ENCODE measurements at places on chromosomes 5 and 9.

GRCh38 chr5:88834131-88834462, 48.9 kb downstream of the MEF2C start:
- peak; percentile 24 for ATAC-seq

DNA sequence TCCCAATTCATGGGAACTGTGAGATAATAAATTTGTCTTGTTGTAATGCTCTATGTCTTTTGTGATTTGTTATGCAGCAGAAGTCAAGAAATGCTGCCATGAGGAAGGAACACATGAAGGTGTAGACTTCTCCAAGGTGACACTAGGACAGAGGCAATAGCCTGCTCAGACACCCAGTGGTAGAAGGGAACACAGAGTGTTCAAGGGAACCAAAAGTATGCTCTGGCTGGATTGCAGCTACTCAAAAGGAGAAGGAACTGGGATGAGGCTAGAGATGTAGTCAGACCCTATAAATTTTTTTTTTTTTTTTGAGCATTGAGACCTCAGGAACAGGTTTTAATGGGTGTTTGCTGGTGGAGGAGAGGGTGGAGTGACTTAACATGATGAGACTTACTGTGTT, 232.5 kb downstream of the PARP8 start:
- no peak for ATAC-seq

DNA sequence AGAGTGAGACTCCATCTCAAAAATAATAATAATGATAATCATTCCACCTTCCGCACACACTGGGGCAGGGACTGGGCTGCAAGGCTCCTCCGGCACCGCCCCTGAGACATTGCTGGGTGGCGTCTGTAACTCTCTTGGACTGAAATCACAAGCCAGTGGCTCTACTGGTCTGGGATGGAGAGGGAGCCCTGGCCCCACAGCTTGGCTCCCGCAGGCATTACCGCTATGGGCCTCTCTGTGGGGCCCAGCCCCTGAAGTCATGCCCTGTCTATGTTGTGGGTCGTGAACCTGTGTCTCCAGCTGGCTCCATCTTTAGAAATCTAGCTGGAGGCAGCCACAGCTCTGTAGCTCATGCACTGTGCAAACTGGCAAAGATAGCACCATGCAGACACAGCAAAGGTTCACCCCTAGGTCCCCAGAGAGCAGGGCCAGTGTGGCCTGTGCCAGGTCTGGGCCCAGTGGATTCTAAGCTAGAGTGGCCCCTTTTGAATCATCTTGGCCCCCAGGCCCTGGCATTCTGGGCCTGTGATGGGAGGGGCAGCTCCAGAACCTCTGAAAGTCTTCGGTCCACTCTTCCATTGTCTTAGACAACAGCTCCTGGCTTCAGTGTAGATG, 36.1 kb upstream of the COL5A1 start:
- peak; percentile 31 for ATAC-seq

DNA sequence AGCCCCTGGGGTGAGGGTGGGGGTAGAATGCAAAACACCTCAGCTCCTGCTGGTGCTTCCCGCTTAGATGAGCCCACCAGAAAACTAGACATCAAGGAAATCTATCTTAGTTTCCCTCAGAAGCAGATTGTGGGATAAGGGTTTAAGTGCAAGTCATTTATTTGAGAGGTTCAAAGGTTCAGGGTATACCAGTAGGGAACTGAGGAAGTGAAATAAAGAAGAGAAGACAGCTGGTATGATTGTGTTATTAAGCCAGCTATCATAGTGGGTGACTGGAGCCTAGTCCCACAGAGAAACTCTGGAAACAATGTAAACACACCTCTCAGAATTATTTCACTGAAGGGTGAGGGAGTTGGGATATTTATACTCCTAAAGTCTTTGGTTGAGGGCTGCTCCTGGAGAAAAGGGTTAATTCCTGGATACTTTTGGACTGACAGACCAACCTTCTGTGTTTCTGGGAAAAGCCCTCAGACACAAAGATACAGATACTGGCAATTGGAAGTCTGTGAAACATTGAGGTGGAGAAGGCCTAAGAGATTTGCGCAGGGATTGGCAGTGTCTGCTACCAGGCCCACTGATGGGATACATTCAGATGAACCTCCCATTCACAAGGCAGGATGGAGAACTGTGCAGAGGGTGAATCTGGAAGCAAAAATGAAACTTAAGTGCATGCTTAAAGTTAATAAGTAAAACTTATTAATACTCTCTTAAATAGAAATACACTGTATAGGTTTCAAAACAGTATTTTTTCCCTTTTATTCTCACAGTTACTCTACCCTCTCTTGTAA, 6.4 kb upstream of the DCTN4 start:
- no peak for ATAC-seq

- ATAC-seq, result no peak
These were observed 94.3 kb upstream of the CPEB4 start for GRCh38 chr5:173793648-173794548.

GRCh38 chr5:124301850-124302249, 444.6 kb downstream of the ZNF608 start:
- ATAC-seq, result no peak

GRCh38 chr9:91802391-91802790, 147.6 kb downstream of the ROR2 start:
- no peak for ATAC-seq

DNA sequence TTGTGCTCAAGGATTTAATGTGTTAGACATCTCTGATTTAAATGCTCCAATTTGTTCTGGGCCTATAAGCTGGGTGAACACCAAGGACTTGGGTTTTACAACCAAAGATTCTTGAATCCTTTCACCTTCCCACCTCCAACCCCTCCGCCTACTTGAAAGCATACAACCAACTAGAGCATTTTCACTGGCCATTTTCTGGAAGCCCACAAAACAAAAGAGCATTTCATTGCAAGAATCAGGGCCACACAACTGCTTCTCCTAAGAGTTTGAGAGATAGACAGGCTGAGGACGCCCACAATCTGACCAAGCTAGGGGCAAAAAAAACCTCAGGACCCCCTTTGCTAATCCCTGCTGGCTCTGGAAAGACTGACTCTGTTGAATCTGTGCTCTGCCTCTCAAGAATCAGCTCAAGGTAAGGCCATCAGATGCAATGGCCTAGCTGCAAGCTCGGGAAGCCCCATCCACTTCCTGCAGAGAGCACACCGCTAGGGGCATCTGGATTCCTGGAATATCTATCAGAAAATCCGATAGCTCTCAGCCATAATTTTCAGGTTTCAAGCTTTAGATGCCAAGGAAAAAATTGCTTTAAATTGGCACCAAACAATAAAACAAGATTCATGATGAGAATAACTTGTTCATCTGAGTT, 57.7 kb downstream of the RETREG1 start:
- no peak for ATAC-seq

DNA sequence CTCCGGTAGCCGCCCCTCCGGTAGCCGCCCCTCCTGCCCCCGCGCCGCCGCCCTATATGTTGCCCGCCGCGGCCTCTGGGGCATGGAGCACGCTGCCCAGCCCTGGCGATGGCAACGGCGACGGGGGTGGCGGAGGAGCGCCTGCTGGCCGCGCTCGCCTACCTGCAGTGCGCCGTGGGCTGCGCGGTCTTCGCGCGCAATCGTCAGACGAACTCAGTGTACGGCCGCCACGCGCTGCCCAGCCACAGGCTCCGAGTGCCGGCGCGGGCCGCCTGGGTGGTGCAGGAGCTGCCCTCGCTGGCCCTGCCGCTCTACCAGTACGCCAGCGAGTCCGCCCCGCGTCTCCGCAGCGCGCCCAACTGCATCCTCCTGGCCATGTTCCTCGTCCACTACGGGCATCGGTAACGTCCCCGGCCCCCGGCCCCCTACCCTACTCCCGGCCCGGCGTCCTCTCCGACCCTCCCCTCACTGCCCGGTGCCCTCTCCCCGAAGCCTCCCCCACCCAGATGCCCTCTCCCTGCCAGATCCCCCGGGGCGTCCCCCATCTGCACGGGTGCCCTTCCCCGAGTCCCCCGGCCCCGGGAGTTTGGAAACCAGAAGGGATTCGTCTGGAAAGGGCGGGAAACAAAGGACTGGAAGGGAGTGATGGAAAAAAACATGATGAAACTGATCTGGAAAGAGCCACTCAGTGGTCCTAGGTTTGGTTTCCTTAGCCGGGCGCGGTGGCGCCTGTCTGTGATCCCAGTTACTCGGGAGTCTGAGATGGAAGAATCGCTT, 417 bp downstream of the SRD5A1 start:
- ATAC-seq, result peak; percentile 75

GRCh38 chr5:179906795-179907555, 722 bp downstream of the TBC1D9B start:
- peak; percentile 58 for ATAC-seq

DNA sequence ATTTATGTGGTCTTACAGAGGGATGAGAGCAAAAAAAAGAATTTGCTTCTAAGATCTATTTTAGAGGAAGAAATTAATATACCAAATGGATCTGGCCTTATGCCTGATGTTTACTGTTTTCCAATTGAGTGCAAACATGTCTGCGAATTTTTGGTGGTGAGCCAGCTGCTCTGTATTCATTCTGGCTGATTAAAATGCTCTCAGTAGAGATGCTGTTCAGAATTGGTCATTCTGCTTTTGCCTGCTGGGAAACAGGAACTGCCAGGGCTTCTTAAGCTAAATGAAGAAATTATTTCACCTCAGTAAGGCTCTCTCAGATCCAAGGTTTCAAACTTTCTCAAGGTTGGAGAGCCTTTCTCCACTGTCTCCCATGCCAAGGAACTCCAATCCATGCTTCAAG, 132.0 kb upstream of the SV2C start:
- ATAC-seq, result no peak

DNA sequence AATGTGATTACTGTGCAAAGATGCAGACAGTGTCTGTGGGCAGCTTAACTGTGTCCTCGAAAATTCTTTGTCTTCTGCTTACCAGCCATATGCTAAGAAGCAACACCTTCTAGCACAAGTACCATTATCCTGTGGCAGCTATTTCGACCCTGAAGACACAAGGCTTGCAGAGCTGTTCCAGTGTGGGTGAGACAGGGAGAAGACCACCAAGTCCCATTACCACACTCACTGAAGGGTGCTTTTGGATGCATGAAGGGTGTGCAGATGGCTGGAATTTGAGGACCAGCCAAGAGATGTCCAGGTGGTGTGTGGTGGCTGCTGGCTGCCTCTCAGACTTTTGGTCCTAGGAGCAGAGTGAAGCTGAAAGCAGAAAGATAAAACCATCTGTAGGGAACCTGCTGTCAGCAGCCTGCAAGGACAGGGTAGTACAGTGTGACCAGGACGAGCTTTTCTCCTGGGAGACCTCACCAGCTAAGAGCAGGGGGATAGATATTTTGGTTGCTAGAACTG, 161.8 kb downstream of the ICE1 start:
- no peak for ATAC-seq

GRCh38 chr9:83196946-83197345, 134.0 kb upstream of the RASEF start:
- peak; percentile 29 for ATAC-seq

- peak; percentile 62 for ATAC-seq
These were observed 3.4 kb downstream of the FNBP1 start for GRCh38 chr9:130039528-130040147.

- ATAC-seq, result no peak
These were observed 119.7 kb upstream of the CCDC152 start for GRCh38 chr5:42636946-42637345.

DNA sequence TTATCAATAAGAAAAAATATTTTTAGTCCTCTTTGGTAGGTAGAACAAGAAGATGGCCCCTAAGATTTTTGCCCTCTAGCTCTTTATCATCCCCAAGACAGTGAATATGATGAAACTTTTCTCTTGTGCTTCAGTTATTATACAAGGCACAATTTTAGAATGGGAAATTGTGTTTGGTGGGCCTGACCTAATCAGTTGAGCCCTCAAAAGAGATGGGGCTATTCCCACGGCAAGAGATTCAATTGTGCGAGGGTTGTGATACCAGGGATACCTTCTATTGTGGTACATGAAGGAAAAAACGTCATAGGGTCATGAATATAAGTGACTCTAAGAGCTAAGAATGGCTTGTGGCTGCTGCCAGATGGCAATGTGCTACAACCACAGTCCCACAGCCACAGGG, 94.0 kb upstream of the COX7C start:
- no peak for ATAC-seq

DNA sequence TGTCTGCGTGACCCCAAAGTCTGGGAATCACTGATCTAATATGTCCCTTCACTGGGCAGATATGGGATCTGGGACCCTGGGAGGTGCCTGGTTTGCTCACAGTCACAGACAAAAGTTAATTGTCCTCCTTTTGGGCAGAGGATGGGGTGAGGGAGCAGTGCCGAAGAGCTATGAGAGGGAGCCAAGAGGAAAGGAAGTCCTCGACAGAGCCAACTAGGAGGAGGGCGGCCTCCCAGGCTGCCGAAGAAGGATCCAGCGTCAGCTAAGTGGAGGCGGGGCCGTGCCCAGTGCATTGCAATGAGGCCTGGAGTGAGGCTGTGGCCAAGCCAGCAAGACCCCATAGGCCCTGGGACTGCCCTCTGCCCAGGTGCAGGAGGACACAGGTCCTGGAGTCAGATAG, 11.4 kb downstream of the AIF1L start:
- ATAC-seq, result no peak

GRCh38 chr5:74490814-74491213, 149.7 kb downstream of the ENC1 start:
- peak; percentile 96 for ATAC-seq

DNA sequence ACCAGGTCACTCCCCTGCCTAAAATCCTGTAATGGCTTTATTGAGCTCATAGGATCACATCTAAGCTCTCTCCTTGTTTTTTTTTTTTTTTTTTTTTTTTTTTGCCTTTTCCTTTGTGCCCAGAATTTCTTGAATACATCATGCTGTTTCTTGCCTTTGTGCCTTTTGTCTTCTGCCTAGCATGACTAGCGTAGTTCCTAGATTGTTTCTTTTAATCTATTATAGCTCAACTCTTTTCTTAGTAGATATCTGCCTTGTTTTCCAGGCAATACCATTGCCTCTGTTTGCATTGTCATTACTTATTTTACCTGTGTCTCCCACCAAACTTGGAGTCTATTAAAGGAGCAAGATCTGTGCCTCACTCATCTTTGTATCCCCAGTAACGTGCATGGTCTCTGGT, 106.1 kb upstream of the C9orf72 start:
- no peak for ATAC-seq

GRCh38 chr5:133709209-133709725, 96.9 kb upstream of the FSTL4 start:
- ATAC-seq, result no peak

- ATAC-seq, result no peak
These were observed 35.1 kb downstream of the GOLM1 start for GRCh38 chr9:86064220-86064619.

All from stimulated activated memory B cell treated with anti-CD40 and anti-IgM and Interleukin-4, amounts not matched to agents 10 μg/mL and 1 μg/mL and 100 μg/mL, for 72 hours (primary cell).